ENCODE measurements at places on chromosomes 11 and 22.

GRCh38 chr22:41290262-41291221, 4.6 kb upstream of the RANGAP1 start:
- DNase-seq: no peak

DNA sequence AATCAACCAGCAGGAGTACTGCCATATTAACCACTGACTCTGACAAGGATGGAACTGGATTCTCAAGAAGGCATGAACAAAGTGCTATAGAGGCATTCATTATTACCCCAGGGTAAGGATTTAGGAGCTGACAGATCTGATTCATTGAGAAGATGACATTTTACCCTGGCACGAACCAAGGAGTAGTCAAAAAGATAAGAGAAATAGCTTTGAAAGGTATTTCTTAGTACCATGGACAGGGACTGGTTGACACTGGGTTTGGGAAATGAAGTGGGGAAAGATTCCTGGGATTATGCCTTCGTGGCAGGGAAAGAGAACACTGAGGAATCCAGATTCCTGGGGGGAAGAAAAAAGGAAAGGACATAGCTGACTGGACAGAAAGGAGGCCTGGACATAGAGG, 5.1 kb upstream of the SAAL1 start:
- no peak for DNase-seq

- no peak for DNase-seq
Observed at GRCh38 chr22:23066200-23067022, 3.9 kb upstream of the GNAZ start.

DNA sequence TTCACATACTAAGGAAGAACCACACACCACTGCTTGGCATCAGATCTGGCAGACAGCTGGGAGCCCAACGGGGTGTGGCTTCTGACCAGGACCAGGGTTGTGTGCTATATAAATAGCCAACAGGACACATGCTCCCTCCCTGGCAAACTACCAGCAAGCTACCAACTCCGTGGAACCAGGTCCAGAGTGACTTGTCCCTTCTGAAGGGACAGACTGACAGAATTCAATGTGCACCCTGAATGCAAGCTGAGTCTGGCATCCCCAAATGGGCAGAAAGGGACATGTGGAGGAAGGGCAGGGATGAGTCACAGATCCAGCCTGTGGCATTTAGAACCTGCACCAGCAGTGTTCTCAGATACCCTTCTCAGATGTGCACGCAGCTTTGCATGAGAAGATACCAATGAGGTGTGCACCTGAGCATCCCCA, 92.9 kb downstream of the MICAL3 start:
- no peak for DNase-seq

- no peak for DNase-seq
Observed at GRCh38 chr11:61778920-61779650, 13.3 kb downstream of the TMEM258 start.

DNA sequence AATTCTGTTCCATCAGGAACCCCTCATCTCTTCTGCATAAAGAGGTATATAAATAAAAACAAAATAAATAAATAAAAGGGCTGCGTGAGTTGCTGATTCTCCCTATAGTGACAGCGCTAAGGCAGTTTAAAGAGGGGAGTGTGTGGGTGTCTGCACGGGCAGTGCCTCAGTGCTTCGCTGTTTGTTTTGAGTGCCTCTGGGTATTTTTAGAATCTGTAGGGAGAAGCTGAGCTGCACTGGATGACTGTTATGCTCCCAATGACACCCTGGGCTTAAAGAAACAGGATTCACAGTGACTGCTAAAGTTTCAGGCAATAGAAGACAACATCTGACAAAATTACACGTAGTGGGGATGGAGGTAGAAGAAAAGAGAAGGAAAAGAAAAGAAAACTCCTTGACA, 38.8 kb downstream of the SLC1A2 start:
- no peak for DNase-seq

- DNase-seq: no peak
Observed at GRCh38 chr11:61290905-61291690, 4.0 kb downstream of the VWCE start.

DNA sequence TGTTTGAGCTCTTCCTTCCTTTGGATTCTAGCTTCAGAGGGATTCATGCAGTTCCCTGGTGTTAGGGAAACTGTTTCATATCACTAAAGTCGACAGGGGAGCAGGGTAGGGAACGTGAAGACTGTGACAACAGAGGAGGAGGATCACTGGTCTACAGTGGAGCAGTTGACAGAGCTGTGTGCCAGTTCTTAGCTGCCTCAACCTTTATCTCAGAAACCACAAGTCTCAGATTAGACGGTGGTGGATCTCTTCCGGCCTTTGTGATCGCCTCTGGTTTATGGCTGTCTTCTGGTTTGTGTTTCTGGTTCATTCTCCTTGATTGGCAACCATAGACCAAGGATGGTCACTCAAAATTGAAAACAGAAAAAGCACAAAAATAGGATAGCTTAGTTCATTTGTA, 538.9 kb upstream of the API5 start:
- no peak for DNase-seq

Data from stimulated activated CD8-positive, alpha-beta memory T cell treated with anti-CD3 and anti-CD28 coated beads, Interleukin-4, amount 100 ng/mL, for 4 hours (primary cell).